Endothelial cell (in vitro differentiated cells): ENCODE measurements at places on chromosomes 4 and X. TPM values are rescaled to one million over a fixed set of nuclear protein-coding genes. Genes with fewer than 3 reads are reported as not detected.
A peak's percentile ranks its signal among the peaks of the same experiment; 100 is the strongest.

- no peak overlapping the region for H3K4me3 ChIP-seq
- no peak overlapping the region for H3K27ac ChIP-seq
- DNase-seq: no peak
- H3K4me1 ChIP-seq: peaks cover 3% of the 10 kb centered on the region
Measured at GRCh38 chr4:146235654-146236177, 21.4 kb downstream of the REELD1 start.

- peak overlapping the region; percentile 99 for H3K27ac ChIP-seq
- peaks cover 8% of the 10 kb centered on the region for H3K36me3 ChIP-seq
- no peak overlapping the region for H3K4me3 ChIP-seq
- peaks cover 87% of the 10 kb centered on the region for H3K4me1 ChIP-seq
- H3K27me3 ChIP-seq: peaks cover 13% of the 10 kb centered on the region
Measured at GRCh38 chr4:3303923-3304710, 11.3 kb downstream of the RGS12 start.

DNA sequence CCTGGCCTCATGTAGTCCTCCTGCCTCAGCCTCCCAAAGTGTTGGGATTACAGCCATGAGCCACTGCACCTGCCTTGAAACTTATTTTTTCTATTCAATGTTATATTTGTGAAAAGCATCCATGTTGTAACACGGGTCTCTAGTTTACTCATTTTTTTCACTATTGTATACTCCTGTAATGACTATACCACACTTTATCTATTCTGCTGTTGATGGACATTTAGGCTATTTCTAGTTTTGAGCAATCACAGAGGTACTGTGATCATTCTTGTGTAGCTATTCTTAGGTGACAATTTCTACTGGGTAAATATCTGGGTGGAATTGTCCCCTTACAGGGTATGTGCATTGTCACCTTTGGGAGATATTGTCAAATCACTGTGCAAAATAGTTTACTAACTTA is 3.6 kb downstream of the DRP2 start:
- no peak overlapping the region for H3K27ac ChIP-seq
- H3K27me3 ChIP-seq: peaks cover 1% of the 10 kb centered on the region
- H3K36me3 ChIP-seq: no peaks in the 10 kb centered on the region
- no peak for DNase-seq
- peaks cover 17% of the 10 kb centered on the region for H3K4me1 ChIP-seq

GRCh38 chr4:173181848-173182247 is 13.2 kb downstream of the GALNT7 start:
- no peak overlapping the region for H3K4me3 ChIP-seq
- DNase-seq: no peak
- no peaks in the 10 kb centered on the region for H3K27me3 ChIP-seq
- peaks cover 23% of the 10 kb centered on the region for H3K4me1 ChIP-seq

GRCh38 chr4:42554072-42554471 is 102.8 kb downstream of the ATP8A1 start:
- H3K27me3 ChIP-seq: no peaks in the 10 kb centered on the region
- no peak for DNase-seq
- H3K36me3 ChIP-seq: peaks cover 18% of the 10 kb centered on the region
- H3K27ac ChIP-seq: no peak overlapping the region
- peak overlapping the region; percentile 26 for H3K4me3 ChIP-seq

- no peaks in the 10 kb centered on the region for H3K36me3 ChIP-seq
- no peak overlapping the region for H3K27ac ChIP-seq
- no peak overlapping the region for H3K4me3 ChIP-seq
- DNase-seq: no peak
Measured at GRCh38 chr4:17296921-17297890, 214.7 kb downstream of the QDPR start.

GRCh38 chr4:172874944-172875343 is 293.7 kb upstream of the GALNT7 start:
- H3K4me3 ChIP-seq: no peak overlapping the region
- DNase-seq: no peak
- H3K27ac ChIP-seq: no peak overlapping the region
- no peaks in the 10 kb centered on the region for H3K4me1 ChIP-seq
- H3K36me3 ChIP-seq: no peaks in the 10 kb centered on the region

GRCh38 chrX:113136836-113137235 is 296.2 kb upstream of the AMOT start:
- no peaks in the 10 kb centered on the region for H3K4me1 ChIP-seq
- H3K4me3 ChIP-seq: no peak overlapping the region
- H3K36me3 ChIP-seq: no peaks in the 10 kb centered on the region
- no peak for DNase-seq
- H3K27me3 ChIP-seq: peaks cover 1% of the 10 kb centered on the region

Gene RRH
- total RNA-seq: not detected

Gene ABLIM2
- total RNA-seq: 0.74 TPM

Gene MAD2L1
- total RNA-seq: 11.1 TPM

Gene ITGB1BP2
- total RNA-seq: 2.8 TPM
